ENCODE measurements at places on chromosomes 2 and 18. TPM values are rescaled to one million over a fixed set of nuclear protein-coding genes. Genes with fewer than 3 reads are reported as not detected.

- no peak for DNase-seq
Observed at GRCh38 chr2:3288470-3289170, 89.0 kb downstream of the EIPR1 start.

DNA sequence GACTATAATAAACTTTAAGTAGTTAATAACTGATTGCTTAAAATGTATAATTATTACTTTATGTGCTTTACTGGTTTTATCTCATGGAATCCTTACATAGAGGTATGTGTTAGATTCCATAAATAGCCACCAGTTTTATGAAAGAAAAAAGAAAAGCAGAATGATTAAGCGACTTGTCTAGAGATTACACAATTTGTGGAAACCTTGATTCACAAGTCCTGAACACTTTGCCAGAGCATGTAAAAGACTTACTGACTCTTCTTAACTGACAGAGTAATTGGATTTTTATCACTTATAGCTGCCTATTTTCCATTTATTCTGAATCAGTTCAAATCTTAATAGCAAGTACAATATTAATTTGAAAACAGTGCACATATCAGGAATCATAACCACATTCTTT, 448.7 kb upstream of the NETO1 start:
- no peak for DNase-seq

DNA sequence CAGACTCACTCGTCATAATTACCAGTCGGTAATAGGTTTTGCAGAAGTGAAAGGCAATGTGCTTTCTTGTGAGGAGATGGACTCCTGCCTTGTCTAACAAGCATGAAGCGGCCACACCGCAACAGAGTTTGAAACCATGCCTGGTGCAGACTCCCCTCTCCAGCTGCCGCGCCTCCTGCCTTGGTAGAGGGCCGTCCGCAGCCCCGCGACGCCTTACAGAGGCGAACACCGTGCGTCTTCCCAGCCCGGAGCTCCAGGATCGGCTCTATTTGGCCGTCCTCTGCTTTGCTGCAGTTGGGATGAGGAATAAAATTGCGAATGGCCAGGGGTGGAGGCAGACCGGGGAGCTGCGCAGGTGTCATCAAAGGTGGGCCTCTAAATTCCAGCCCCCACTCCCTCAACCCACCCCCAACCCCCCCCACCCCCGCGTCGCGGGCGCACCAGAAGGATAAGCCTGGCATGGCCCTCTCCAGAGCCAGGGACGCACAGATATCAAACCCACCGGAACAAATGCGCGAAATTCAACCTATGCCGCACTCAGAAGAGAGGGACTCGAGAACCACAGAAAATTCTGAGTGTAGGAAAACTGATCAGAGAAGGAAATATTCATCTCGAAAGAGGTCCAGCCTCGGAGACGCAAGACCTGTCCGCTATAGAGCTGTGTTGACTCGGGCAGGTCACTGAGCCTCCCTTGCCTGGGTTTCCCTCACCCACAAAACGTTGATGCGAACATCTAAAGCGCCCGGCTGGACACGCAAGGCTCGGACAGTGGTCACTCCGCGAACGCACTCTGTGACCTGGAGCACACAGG, 1.1 kb downstream of the TRABD2A start:
- DNase-seq, result no peak

GRCh38 chr2:205800773-205801172, 118.5 kb downstream of the NRP2 start:
- peak; percentile 78 for DNase-seq

DNA sequence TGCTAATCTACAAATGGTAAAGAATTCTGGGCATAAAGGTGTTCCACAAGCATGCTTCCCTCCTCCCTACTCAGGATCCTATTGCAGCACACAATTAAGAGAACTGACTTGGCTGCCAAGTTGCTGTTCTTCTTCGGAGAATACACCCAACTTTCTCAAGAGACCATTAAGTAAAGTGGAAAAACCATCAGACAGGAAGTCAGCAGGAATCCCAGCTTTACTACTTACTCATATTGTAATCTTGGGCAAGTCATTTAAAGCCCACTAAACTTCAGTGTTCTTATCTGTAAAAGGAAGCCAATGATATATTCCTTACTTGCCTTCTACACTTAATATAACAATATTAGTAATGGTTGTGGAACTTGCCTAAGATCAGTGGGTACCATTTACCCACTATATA, 37.8 kb downstream of the PSTPIP2 start:
- no peak for DNase-seq

GRCh38 chr2:42345986-42346385, 15.0 kb downstream of the COX7A2L start:
- no peak for DNase-seq

DNA sequence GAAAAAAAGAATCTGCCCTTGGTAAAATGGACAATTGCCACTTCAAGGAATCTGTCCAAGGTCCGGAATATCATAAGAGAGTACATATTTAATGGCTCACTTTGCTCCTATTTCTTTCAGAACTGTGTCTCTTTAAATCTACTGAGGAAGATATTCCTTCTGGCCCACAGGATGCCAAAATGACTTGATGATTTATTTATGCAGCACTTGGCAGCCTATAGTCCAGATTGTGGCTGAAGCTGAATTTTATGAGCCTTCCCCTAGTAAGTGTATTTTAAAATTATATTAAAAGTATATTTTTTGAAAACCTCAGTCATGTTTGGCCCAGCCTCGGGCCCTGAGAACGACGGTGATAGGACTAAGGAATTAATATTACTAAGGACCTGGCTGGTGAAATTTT, 465.1 kb upstream of the HNRNPA3 start:
- DNase-seq, result no peak

GRCh38 chr18:11027862-11028261, 121.5 kb downstream of the PIEZO2 start:
- DNase-seq, result no peak

DNA sequence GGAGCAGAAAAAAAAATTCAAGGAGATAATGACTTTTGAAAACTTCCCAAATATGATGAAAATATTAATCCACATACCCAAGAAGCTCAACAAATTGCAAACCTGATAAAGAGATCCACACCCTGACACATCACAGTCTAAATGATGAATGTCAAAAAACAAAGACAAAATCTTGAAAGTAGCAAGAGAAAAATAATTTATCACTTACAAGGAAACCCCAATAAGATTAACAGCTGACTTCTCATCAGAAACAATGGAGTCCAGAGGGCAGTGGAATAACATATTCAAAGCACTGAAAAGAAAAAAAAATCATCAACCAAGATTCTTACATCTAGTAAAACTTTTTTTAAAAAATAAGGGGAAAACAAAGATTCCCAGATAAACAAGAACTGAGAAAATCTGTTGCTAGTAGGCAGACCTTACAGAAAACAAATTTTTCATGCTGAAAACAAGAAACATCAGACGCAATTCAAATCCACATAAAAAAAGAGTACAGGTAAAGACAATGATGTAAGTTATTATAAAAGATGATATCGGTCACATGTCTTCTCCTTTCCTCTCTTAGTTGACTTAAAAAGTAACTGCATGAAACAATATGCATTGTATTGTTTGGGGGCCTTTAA, 21.3 kb downstream of the SLC66A2 start:
- DNase-seq, result no peak

DNA sequence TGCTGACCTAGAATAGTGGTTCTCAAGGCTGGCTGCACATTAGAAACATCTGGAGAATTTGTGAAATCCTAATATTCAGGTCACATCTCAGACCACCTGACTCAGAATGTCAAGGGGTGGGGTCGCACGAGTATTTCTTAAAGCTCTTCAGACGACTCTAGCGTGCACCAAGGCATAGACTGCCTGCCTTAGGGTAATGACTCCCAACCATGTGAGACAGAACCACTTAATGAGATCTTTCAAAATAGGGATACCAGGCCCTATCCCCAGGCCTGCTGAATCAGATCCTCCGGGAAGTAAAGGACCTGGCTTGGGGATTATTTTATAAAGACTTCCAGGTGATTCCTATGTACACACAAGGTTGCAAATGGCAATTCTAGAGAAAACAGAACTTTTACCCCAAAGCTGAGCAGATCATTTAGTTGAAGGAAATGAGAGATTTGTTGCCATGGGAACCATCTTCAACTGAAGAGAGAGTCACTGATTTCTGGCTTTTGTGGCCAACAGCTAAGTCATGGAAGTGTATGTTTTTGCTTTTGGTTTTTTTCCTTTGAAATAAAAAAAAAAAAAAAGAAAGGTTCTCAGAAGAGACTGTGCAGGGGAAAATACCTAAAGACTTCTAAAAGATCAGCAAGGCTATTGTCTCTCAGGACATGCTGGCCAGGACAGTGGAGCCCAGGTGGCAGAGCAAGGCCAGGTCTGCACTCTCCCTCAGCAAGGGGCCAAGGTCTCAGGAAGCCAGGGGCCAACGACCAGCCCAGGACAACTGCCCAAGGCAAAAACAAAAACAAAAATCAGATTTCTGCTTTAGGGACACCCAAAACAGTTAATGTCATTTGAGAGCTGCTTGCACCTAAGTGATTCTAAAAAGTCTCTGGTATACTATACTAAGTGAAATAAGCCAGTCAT, 15.3 kb upstream of the LOXHD1 start:
- no peak for DNase-seq

- DNase-seq, result no peak
Observed at GRCh38 chr2:30492619-30493018, 45.6 kb downstream of the LCLAT1 start.

DNA sequence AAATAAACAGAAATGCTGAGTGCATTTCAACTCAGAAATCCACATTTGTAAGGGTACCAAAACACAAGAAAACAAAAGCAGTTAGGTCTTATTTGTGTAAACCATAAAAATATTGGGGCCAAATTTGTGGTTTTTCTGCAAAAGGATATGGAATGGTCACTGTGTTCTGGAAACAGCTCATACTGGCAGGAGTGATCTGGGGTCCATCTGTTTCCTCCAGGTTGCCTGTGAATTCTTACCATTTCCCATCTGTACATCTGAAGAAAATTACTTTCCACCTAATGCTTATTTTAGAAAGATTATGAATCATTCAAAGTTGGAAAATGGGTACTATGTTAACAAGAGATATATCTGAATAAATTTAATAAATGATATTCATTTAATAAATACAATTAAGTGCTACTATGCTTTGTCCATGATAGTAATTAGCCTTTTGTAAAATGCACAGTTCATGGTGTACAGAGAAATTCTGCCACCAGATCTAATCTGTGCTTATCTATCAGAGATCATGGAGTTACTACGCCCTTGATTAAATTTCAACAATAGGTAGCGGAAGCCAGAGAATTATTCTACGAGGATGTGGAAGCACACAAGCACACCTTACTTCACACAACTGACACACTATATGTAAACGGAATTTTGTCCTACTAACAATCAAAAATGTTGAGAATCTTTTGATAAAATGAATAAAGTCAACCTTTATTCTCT, 10.9 kb downstream of the ALS2 start:
- no peak for DNase-seq

DNA sequence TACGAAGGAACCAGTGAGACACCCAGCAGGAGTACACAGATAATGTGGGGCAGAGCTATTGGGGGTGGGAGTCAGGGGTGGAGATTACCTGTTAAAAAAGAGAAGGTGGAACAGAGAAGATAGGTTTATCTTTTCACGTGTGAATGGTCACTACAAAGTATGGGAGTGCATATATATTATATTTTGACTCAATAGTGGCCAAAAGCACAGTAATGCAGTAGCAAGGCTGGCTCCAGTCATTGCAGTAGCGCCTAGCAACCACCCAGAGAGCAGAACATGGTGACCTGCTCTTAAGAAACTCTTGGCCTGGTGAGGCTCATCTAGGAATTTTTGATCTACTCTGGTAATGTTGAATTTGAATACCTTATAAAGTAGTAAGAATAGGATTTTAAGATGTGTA, 1.0 kb downstream of the IMPACT start:
- no peak for DNase-seq

DNA sequence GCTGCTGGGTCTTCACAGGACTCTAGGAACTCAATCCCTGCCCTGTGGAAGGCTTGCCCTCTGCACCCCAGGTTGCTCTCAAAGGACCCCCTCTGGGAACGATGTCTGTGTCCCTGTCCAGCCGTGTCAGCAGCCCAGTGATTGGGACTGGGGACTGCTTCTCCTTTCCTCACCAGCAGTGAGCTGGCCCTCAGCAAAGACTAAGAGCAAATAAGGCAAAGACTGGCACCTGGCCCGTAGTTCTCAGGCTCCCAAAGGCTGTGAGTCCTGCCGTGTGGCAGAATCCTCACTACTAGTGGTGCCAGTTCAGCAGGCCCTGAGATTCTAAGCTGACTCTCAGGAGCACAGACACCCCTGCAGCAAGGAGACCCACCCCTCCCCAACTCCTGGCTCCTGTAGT, 47.8 kb downstream of the TMEM163 start:
- DNase-seq, result peak; percentile 54

- DNase-seq, result no peak
Observed at GRCh38 chr2:18899725-18900124, 310.4 kb upstream of the NT5C1B start.

GRCh38 chr2:84925724-84926376, 20.4 kb downstream of the TMSB10 start:
- peak; percentile 96 for DNase-seq

- DNase-seq, result no peak
Observed at GRCh38 chr2:28343971-28344715, 48.5 kb upstream of the FOSL2 start.

DNA sequence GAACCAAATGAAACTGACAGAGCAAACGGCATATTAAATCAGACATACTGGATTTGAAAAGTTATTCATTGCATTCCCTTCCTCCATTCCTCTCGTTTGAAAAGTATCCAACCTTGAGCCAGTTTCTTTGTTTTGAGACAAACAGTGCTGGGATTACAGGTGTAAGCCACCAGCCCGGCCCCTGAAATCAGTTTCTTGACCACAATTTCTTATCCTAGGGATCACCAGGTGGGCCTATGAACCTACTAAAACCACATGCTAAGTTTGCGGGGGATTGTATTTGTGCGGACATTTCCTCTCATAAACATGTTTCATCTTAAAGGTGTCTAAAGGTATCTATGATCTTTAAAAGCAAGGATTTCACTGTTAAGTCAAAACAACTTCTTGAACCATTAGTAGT, 11.6 kb downstream of the PTPN2 start:
- DNase-seq, result no peak

GRCh38 chr18:52897611-52898484, 557.9 kb downstream of the DCC start:
- DNase-seq, result no peak

- no peak for DNase-seq
Observed at GRCh38 chr2:120491111-120491625, 145.2 kb downstream of the INHBB start.

- peak; percentile 19 for DNase-seq
Observed at GRCh38 chr2:128796321-128796720, 477.7 kb upstream of the HS6ST1 start.

GRCh38 chr2:54906716-54907115, 143.5 kb downstream of the RTN4 start:
- no peak for DNase-seq

GRCh38 chr18:74407888-74408287, 49.2 kb downstream of the DIPK1C start:
- no peak for DNase-seq

- DNase-seq, result peak; percentile 88
Observed at GRCh38 chr2:98465456-98466226, 21.0 kb downstream of the INPP4A start.

KLHL30 gene
- total RNA-seq, result 2.2 TPM

RNF125 gene
- total RNA-seq, result 9.2 TPM

IRS1 gene
- 40.0 TPM for total RNA-seq

SERPINB11 gene
- not detected for total RNA-seq

CD226 gene
- total RNA-seq, result 2.4 TPM

FBXO41 gene
- 6.6 TPM for total RNA-seq

TUBA4B gene
- not detected for total RNA-seq

GCA gene
- total RNA-seq, result 27.5 TPM

SRD5A2 gene
- total RNA-seq, result 0.65 TPM

CNDP1 gene
- 0.31 TPM for total RNA-seq

MBD1 gene
- 91.7 TPM for total RNA-seq

SATB2 gene
- 2.7 TPM for total RNA-seq

SPATS2L gene
- total RNA-seq, result 114 TPM

ALPP gene
- total RNA-seq, result not detected

SEPTIN10 gene
- total RNA-seq, result 91.7 TPM

Data from ureter (tissue), 1 donor.